ENCODE measurements at places on chromosomes 1 and 21.

GRCh38 chr1:169708647-169709046 lies 2.8 kb downstream of the SELL start:
- no peak for DNase-seq

DNA sequence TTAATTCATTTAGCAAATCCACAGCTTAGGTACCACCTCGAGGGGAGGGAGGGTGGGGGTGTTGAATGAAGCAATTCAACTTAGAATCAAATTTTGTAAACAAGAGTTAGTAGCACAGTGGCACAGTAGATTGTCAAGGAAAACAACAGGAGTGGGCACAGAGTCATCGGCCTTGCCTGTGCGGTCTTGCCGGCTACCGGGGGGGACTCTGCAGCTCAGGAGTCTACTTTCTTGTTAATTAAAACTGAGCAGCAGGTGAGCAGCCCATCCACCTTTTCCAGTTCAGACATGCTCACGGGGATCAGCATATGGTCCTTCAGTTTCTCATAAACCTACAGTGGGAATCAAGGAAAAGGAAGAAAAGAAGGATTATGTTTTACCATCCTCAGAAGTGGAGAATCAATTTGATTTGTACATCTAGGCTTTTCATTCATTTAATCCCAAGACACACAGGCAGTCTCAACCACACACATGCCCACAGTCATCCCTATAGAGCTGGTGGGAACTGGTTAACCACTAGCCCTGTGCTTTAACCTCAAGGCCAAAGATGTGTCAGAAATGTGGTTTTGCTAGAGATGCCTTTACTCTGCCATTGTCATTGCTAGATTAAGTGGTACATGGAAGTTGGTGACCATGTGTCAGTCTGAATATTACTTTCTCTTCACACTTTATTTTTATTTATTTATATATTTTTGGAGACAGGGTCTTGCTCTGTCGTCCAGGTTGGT lies 45.0 kb upstream of the BCL10 start:
- DNase-seq = peak; percentile 61

DNA sequence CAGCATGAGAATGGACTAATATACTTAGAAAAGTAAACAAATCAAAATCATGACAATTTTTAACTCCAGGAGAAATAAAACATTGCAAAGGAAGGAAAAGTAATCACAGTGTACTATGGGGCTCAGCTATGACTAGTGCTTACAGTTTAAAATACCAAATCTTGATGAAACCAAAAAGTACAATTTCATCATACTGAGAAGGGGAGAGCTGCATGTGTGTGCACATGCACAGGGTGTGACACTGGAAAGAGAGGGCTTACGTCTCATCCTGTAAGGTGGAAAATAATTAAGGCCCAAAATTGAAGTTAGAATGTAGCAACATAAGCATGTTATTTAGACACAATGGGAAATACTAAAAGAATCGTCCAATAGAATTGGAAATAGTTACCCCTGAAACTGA lies 64.6 kb downstream of the OMA1 start:
- no peak for DNase-seq

- no peak for DNase-seq
Observed at GRCh38 chr1:3930301-3931006, 30.4 kb upstream of the C1orf174 start.

DNA sequence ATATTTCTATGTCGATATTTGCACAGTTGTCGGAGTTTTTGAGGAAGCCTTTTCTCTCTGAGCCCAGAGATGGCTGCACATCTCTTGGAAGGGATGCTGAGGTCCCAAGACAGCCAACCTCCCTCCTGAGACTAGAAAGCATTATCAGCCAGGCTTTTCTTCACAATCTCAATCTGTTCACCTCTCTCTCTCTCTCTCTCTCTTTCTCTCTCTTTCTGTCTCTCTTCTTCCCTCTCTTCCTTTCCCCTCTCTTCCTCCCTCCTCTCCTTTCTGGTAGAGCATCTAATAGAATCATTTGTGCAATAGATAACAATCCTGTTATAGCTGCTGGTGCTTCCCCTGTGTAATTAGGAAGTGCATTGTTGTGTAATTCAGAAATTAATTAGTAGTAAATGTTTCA lies 131.8 kb downstream of the CAPN8 start:
- DNase-seq = no peak

DNA sequence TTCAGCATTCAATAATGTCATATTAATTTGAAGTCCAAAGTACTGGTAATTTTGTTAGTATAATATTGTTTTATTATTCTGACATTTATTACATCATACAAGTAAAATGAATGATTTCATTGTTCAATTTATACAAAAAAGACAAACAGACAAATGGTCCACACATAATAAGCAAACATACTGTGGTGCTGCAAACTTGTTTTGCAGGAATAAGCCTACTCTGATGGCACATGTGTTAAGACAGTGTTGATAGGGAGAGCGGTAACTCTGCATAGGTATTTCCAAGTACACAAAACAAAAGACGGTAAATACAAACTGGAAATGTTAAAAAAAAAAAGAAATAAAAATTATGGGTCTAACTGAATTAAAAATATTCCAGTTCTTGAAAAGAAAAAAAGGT lies 59.7 kb upstream of the DPYD start:
- DNase-seq = no peak

GRCh38 chr1:183568176-183569021 lies 21.9 kb downstream of the NCF2 start:
- DNase-seq = peak; percentile 35

DNA sequence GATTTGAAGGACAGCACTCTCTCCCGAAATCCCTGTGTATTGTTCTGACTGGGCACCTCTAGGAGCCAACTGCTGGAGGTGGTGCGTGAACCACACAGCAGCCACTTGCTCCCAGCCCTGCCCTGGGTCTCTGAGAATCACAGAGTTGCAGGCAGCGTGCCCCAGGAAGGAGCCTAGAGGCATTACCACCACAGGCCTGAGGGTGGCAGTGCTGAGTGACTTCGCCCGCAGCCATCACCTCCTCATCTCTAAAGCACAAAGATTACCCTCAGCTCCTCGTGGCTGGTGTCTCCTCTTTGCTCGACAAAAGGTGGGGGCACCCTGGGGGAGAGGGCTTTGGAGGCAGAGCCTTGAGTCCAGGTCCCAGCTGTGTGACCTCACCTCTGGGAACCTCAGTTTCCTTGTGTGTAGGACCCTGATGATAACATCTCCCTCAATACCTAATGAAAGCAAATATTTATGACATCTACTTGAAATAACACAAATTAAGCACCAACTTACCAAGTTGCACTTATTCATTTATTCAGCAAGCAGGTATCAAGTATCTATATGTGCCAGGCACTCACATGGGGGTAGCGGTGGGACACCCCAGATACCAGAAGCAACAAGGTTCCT lies 86.3 kb downstream of the VWA5B1 start:
- DNase-seq = peak; percentile 50

DNA sequence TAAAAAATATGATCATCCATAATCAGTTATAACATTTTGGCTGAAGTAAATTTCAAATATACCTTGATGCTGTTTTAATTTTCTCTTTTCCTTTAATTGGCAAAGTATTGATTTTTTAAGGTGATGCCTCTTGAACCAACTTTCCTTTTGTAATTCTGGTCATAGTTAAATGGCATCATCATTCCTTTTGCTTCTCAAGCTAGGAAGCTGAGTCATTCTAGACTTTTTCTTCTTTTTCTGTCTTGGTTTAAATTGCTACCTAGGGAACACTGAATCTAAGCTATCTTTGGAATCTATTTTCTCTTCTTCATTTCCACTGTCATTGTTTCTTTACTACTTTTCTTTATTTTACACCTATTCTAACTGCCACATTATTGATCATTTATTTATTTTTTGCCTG lies 162.7 kb downstream of the HMCN1 start:
- no peak for DNase-seq

GRCh38 chr21:36694031-36694515 lies 4.8 kb upstream of the SIM2 start:
- no peak for DNase-seq

- no peak for DNase-seq
Observed at GRCh38 chr1:242083742-242084141, 84.8 kb upstream of the MAP1LC3C start.

GRCh38 chr1:212612041-212612961 lies 3.7 kb downstream of the ATF3 start:
- no peak for DNase-seq

- DNase-seq = no peak
Observed at GRCh38 chr1:10522322-10522860, 47.6 kb downstream of the PEX14 start.

DNA sequence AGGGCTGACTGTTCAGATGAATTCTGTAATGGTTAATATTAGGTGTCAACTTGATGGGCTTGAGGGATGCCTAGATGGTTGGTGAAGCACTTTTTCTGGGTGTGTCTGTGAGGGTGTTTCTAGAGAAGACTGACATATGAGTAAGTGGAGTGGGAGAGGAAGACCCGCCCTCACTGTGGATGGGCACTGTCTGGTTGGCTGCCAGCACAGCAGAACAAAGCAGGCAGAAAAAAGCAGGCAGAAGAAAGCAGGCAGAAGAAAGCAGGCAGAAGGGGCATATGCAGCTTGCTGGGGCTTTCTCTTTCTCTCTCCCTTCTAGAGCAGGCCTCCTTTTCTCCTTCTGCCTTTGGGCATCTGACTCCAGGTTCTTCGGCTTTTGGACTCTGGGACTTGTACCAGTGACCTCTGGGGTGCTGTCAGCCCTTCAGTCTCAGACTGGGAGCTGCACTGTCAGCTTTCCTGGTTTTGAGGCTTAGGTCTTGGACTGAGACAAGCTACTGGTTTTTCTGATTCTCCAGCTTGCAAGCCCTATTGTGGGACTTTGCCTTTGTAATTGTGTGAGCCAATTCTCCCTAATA lies 42.9 kb upstream of the CD2 start:
- no peak for DNase-seq

GRCh38 chr1:177082855-177083693 lies 81.4 kb downstream of the ASTN1 start:
- no peak for DNase-seq

GRCh38 chr1:98387701-98388100 lies 273.8 kb upstream of the SNX7 start:
- no peak for DNase-seq

DNA sequence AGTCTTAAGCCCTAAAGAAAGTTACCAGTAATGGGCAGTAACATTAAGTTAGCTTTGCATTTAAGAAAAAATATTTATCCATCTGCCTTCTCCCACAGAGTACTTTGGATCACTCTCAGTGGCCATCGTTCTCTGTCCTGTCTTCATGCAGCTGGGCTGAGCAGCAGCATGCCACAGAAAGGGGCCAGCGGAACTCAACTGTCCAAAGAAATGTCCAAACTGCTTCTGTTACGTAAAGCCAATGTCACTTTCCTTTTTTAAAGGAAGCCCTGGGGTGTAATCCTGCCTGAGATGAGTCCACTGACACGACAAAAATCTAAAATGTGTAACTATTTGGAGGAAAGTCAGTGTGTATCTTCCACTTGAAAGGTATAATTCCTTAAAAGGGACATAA lies 291.6 kb downstream of the SMYD3 start:
- DNase-seq = no peak

DNA sequence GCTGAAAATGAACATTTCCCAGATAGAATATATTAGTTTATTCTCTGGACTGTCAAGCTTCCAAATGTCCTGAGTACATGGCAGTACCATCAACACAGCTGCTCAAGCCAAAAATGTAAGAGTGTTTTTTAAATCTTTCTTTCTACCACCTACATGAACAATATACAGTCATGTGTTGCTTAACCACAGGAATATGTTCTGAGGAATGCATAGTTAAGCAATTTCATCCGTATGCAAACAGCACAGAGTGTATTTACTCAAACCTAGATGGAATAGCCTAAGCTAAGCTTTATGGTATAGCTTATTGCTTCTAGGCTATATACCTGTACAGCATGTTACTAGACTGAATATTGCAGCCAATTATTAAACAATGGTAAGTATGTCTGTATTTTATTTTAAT lies 561.9 kb upstream of the ADGRL4 start:
- DNase-seq = no peak

- no peak for DNase-seq
Observed at GRCh38 chr21:19461481-19462205, 1058.1 kb upstream of the TMPRSS15 start.

- peak; percentile 82 for DNase-seq
Observed at GRCh38 chr1:156889802-156890580, 3.5 kb upstream of the PEAR1 start.

DNA sequence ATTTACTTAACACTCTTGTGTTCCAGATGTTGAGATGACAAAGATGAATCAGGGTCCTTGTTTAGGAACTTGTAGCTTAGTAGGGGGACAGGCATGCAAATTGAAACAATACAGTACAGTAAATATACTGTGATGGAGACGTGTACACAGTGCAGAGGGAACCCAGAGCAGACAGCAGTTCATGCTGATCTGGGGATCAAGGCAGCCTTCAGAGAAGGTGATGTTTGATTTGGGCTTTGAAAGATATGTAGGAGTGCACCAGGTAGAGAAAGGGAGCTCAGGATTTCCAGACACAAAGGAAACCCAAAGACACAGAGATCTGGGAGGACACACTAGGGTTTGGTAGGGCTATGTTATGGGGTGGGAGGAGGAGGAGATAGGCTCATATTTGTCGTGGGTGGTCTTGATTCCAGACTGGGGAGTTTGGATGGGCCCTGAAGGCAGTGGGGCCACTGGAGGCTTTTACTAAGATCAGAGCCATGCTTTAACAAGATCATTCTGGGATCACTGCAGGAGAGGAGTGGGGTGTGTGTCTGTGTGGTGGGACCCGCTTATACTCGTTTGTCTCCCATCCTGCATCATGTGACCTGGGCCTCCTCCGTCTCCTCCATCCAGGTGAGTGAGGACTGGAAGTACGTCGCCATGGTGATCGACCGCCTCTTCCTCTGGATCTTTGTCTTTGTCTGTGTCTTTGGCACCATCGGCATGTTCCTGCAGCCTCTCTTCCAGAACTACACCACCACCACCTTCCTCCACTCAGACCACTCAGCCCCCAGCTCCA lies 7.8 kb downstream of the CHRNB2 start:
- DNase-seq = no peak

- DNase-seq = no peak
Observed at GRCh38 chr1:63622849-63623566, 29.8 kb downstream of the PGM1 start.

- DNase-seq = no peak
Observed at GRCh38 chr21:14121719-14122118, 89.0 kb downstream of the LIPI start.

- no peak for DNase-seq
Observed at GRCh38 chr1:88009916-88010315, 674.2 kb upstream of the PKN2 start.

DNA sequence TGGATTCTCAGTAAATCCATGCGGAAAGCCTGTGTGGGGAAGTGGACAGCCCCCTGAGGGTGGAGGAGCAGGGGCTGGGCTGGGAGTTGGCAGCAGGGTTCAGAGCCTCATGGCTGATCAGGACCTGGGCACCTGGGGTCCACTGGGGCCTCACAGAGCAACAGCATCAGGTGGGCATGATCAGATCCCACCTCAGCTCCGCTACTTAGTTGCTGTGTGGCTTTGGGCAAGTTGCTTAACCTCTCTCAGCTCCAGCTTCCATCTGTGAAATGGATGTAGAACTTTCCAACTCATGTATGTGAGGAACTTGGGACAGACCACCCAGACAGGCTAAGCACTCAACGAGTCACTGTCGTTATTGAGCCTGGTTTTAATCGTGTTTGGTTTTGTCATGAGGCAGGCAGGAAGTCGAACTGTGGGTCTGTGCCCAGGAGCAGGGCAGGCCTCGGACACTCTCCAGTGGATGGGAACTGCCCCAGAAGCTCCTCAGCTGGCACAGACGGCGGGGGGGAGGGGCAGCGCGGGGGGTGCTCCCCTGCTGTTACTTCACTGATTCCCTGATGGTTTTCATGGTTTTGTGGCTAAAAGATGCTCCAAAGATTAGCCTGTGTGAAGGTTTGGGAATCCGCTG lies 155.8 kb upstream of the TMEM51 start:
- no peak for DNase-seq

Measured in urothelium cell line (cell line).